Stimulated activated CD8-positive, alpha-beta memory T cell treated with anti-CD3 and anti-CD28 coated beads, Interleukin-4, amount 100 ng/mL, for 48 hours (primary cell): ENCODE measurements at places on chromosomes 5 and 9.

DNA sequence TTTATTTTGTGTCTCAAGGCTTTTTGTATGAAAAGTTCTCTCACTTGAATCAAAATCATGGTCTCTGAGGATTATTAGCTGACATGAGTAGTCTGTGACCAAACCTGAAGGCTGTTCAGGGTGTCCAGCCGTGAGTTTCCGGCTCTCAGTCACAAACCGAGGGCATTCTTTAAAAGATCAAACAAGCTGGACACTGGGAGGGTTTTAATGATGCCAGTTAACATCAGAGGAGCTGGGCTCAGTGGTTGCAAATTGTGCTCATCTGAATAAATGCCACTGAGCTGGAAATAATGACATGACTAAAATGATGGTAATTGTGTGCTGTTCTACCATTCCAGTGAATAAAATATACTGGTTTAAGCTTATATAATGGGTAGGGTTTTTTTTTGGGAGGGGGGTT is 153.1 kb downstream of the FOCAD start:
- DNase-seq: no peak

DNA sequence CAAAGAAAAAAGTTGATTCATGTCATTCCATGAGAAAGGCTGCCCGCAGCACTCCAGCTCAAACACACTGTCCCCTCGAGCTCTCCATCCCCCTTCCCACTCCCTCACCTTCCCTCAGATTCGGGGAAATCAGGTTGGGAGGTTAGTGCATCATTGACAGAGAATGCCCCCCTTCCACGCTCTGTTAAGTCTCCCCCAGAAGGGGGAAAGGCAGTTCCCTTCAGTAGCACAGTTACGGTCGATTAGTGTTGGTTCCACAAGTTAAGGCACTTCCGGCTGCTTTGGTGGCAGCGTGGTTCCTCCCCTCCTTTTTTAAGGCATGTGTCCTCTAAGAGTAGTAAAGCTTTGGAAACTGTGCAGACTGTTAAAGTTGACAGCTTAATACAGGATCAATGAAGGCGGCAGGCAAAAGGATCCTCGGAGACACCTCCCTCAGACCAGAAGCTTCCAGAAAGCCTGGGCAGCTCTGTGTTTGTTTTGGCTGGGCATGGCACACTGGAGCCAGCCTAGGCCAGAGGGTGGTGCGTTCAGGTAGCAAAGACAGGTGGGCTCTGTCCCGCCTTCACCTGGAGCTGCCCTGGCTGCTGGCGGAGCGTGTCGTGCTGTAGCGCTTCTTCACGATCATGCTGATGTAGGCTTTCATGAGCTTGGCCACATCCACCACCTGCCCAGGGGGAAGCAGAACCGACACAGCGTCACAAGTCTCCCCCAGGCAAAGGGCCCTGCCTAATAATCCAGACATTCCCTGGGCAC is 49.5 kb upstream of the RETREG1 start:
- no peak for DNase-seq

DNA sequence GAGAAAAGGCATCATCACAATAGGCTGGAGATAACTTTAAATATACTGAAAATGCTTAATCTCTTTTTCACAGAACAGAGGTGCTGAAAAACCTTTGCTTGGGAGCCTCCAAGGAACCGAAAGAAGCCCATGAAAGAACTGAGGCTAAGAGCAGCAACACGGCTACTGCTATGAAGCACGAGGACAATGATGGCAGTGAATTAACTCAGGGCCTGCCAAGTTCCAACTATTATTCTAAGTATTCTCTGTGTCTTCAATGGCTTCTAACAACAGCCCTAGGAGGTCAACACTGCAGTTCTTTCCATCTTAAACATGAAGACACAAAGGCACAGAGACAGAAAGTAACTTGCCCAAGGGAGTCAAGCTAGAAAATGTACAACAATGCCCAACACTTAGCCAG is 293.0 kb upstream of the DAP start:
- DNase-seq: no peak

DNA sequence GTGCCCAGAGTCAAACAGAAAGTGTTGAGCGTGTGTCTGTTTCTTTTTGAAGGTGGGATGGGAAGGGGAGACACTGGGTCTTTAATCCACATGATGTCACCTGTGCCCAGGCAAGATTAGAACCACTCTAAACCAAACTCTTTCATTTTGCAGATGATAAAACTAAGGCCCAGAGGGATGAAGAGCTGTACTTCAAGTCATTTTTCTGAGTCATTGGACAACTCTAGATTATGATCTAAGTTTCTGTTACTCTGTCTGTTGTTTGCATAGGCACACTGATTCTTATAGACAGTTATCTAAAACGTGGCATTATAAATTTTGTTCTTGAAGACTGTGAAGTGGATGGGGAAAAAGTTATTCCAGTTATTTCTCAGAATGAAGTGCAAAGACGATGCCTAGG is 48.8 kb downstream of the MAST4 start:
- no peak for DNase-seq

DNA sequence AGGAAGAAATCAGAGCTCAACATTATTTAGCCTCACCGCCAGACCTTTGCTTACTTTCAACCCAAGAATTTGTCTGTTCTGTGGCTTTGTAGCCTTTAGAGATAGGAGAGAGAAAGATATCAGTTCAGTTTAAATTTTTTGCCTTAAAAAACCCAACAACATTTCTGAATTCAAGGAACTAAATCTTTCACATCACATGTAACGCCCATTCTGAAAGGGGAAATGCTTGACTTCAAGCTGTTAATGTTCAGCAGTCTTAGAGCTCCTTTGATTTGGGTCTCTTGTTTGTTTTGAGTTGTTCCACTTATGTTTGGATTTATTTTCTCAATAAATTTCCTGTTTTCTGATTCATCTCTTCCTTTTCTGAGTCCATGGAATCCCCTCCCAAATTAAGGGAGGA is 294.5 kb downstream of the ARHGAP26 start:
- DNase-seq: no peak

DNA sequence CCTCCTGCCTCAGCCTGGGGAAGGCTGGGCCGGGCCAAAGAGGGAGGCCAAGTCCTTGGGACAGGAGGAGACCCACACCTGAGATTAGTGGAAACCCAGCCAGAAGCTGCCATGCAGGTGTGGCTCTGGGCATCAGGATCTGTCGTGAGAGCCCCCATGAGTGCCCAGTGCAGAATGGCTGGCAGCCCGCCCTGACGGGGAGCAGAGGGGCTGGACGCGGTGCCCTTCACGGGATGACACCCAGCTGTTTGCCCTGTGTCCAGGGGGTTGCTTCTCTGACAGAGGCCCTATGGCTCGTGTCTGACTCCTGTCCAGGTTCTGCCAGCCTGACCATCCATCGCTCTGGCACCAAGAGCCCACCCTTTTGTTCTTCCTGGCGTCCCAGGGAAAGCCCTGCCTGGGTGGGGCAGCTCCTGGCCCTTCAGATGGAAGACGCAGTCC is 8.5 kb downstream of the DIPK1B start:
- DNase-seq: no peak

DNA sequence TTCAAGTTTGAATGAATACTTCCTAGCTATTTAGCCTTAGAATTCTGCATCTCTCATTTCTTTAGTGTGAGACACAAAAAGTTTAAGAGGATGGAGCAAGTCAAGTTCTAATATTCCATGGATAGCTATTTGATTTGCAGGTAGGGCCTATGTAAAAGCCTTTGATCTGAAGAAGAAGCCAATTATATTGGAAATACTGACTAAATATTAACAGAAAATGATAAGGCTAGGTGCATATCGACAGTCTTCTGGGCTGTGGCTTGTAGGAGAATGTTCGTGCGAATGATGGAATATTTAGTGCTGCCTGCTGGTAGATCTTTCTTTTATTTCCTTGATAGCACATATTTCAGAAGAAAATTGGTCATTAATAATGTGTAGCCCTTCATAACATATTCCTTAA is at the start of gene LECT2:
Gene LECT2 (minus strand): TSS at position 85 of the 400 bp plus-strand sequence. CDS start 150 bp downstream, outside the sequence.
- DNase-seq: no peak

DNA sequence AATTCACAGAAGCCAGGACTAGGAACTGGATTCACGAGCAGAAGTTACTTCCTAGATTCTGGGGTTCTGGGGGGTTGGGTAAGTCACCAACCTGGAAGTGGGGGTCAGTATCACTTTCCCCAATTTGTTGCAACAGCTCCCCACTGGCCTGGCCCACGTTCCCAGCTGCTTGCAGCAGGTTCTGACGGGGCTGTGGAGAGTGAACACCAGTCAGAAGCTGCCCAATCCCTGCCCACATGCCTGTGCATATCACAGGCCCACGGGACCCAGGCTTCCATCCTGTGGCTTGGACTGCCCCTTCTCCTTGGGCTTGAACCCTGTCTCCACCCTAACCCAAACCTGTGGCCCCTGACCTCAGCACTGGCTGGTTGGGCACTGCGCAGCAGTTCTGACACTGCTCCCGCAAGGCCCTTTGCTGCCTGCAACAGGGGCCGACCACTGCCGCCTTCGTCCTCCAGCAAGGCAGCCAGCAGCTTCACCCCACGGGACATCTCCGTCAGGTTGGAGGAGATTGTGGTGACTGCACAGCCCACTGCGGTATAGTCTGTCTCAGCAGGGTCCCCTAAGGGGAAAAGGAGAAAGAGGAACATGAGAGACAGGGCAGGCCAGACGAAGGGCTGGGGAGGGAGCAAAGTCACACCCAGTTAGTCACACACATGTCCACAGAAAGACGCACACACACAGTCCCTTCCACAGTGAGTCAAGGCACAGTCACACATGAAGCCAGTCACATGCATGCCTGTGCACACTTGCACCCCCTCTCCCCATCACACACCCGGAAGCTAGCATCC is 13.1 kb downstream of the TLN1 start:
- no peak for DNase-seq

- DNase-seq: peak; percentile 6
Measured at GRCh38 chr9:114006931-114007691, 71.0 kb downstream of the AMBP start.

DNA sequence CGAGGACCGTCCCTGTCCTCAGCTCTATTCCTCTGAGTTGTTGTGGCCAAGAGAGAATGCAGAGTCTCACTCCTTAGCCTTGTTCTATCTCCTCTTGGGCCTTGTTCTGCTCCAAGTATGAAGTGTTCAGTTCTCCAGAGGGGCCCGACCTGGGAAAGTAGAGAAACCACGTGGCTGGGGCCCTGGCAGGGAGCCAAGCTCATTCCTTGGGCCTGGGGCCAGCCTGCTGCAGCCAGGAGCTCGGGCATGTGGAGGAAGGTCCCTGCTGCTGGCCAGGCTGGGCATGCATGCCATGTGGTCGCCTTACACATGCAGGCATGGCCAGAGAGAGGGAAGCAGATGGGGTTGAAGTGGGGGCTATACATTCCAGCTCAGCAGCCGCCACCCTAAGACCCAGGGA is 60.7 kb downstream of the COL27A1 start:
- DNase-seq: no peak

- DNase-seq: no peak
Measured at GRCh38 chr9:36721846-36722588, 149.3 kb downstream of the MELK start.

DNA sequence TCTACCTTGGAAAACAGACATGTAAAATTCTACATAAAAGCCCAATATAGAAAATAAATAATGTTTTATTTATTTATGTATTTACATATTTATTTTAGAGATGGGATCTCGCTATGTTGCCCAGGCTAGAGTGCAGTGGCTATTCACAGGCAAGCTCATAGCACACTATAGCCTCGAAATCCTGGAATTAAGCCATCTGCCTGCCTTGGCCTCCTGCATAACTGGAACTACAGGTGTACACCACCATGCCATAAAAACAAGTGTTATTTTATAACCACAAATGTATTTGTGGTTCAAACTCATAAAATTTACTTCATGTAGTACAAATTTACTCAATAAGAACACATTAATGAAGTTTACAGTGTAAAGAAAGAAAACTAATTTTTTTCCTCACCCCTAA is 7.0 kb upstream of the RFK start:
- DNase-seq: no peak

DNA sequence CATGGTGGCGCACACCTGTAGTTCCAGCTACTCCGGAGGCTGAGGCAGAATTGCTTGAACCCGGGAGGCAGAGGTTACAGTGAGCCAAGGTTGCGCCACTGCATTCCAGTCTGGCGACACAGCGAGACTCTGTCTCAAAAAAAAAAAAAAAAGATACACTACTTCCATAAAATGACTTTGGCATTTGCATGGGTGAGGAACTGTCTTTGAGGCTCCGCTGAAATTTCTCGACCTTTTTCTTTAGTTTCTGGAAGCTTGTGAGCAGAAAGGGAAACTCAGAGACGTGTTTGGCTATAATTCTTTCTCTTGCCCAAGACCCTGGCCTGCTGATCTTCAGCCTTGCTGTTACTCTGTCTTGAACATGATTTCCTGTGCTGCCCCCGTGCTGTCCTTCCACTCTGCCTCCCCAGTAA is 37.3 kb downstream of the SPIN1 start:
- no peak for DNase-seq

- no peak for DNase-seq
Measured at GRCh38 chr9:130387905-130388304, 56.9 kb upstream of the ASS1 start.

DNA sequence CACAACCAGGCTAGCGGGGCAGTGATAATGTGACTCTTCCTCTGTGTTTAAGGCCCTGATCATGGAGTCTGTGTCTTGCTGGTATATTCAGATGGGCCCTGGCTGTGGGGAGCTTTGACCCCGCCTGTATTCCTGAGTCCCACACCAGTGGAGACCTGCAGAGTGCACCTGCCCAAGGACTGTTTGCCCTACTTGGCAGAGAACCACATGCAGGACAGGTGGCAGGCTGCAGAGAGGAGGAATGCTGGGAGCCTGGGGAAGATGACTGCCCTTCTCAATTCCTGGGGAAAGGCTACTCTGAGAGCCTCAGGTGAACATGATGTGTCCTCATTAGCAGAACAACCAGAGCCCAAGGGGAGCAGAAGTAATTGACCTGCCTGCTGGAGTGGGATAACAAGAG is 36.2 kb downstream of the IARS1 start:
- DNase-seq: no peak

DNA sequence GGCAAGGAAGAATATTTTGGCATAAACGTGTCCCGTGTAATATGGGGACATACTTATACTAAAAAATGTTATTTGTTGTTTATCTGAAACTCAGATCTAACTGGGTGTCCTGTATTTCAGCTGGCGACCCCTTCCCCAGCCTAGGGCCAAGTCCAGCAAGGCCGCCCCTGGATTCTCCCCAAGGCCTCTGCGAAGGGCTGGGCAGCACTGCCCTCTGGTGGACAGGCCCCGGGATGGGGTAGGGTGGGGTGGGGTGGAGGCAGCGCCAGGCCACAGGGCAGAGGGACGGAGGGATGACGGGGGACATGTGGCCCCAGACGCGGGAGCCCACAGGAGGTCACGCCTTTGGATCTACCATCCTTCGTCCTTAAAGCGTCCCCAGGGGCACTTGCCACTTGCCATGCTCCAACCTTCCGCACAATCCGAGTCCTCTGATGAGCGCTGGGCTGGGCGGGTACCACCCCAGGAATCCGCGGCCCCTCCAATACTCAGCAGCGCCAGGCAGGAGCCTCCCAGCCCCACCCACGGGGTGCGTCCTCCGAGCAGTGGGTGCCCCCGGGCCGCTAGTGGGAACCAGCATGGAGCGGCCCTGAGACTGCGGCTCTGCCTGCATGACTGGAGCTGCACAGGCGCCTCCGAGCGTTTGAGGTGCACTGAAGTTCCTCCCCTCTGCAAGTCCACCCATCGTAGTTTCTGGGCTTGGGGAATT is 7.1 kb upstream of the AGPAT2 start:
- DNase-seq: peak; percentile 76
